Stimulated activated CD4-positive, alpha-beta T cell treated with anti-CD3 and anti-CD28 coated beads, Interleukin-4, amount 100 ng/mL, for 24 hours (primary cell): ENCODE measurements at places on chromosomes 3 and 15.

DNA sequence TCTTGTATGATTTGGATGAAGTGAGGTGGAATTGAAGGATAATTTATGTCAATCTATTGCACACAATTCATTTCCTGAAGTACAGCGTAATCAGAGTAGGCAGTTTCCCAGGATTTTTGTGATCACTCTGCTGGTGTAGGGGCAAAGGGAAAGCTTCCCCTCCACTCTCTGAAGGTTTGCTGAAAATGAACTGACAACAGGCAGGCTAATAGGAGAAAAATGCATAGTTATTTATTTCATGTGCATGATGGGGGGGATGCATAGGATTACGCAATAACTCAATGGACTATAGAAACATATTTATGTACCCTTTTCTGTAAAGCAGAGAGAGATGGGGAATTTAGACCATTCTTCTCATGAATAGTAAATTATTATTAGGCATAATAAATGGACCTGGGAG is 872.9 kb downstream of the NAALADL2 start:
- DNase-seq, result no peak

DNA sequence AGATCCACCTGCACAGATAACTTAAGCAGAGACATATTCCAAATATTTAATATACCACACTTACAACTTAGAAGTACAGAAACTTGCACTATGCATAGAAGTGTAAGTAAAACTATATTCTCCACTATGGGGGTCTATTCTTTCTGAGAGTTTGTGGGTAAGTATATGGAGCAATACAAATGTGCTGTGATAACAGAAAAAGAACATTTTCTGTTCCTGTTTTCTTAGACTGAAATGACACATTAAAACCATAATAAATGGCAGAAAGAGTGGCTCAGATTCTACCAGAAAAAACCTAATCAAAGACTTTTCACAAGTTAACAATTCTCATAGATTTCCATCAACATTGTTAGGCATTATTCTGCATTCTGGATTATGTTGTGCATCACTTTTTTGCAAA is 96.6 kb upstream of the WNT7A start:
- no peak for DNase-seq

DNA sequence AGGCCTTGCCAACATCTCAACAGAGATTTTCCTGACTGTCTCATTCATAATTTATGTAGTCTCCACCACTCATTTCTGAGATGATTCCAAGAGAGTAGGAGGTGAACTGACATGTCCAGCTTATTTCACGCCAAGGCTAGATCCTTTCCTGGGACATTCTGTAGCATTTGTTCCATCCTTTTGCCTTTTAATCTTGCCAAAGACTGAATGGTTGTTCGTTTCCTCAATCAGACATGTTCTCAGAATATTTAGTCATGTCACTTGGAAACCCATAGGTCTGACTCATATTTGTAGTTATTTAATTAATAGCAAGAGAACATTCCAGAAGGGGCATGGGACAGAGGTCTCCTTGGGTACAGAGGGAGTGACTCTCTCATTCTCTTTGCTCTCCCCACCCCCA is 80.9 kb downstream of the DHX36 start:
- no peak for DNase-seq

DNA sequence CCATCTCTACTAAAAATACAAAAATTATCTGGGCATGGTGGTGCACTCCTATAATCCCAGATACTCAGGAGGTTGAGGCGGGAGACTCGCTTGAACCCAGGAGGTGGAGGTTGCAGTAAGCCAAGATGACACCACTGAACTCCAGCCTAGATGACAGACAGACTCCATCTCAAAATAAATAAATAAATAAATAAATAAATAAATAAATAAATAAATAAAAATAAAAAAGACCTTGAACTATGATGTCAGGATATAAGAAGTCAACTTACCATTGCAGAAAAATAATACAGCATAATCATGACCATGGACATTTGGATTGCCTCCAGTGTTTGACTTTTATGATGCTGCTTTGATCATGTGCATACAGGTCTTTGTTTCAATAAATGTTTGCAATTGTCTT is 484.3 kb upstream of the ROBO1 start:
- DNase-seq, result no peak

GRCh38 chr3:18121020-18121419 is 304.1 kb downstream of the SATB1 start:
- DNase-seq, result no peak

DNA sequence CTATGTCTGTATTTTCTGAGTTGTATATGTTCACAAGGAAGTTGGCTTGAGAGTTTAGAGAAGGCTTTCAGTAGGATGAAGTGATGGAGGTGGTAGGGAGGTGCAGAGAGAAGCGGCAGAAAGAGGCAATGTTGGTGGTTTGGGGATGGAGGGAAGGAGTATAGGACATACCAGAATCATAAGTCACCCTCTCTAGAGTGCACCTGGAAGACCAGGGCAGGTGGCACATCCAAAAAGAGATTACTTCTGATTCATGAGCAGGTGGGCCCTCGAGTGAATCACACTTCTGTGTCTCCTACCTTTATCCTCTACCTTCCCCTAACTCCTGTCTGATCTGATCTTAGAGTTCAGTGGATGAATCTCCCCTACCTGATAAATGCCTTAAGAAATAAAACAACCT is 41.8 kb upstream of the MRPL3 start:
- no peak for DNase-seq
